ENCODE measurements at places on chromosomes 13 and 19.

- DNase-seq: no peak
Measured at GRCh38 chr13:105991131-105991530, 544.3 kb downstream of the EFNB2 start.

DNA sequence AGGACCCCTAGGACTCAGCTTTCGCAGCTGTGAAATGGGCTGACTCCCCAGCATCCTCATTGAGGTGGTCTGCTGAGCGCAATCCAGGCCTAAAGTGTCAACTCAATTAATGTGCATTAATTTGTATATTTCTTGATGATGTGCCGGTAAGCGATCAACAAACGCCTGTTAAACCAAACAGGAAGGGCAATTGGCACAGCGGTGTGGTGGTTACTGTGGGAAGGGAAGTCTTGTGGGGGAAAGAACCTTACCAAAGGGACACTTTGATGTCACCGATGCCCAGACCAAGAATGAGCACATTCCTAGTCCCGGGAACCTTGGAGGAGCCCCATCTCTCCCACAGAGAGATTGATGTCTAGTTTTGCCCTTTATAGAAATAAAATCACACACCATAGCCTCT is 1.6 kb downstream of the JAK3 start:
- no peak for DNase-seq

DNA sequence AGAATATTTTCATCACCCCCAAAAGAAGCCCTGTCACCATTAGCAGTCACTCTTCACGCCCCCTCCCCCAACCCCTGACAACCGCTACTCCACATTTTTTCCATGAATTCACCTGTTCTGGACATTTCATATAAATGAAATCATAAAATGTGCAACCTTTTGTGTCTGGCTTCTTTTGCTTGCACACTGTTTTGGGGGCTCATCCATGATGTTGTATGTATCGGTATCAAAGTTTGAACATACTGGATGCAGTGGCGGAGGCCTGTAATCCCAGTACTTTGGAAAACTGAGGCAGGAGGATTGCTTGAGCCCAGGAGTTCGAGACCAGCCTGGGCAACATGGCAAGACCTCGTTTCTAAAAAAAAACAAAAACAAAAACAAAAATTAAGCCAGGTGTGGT is 7.2 kb downstream of the GADD45B start:
- DNase-seq: peak; percentile 22

DNA sequence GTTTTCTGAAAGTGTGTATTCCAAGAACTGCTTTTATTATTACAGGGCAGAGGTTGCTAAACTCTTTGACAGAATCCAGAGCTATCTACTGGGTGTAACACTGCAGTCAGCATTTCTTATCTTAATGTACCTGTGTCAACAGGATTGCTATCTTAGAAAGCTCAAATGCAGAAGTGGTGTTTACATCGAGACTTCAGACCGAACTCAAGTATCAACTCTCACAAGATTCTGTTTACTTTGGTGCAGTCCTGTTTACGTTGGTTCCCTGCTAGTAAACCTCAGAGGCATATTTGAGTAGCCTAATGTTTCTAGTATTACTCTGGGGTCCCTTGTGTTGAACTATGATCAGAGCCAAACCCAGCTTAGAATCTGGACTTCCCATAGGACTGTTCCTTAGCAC is 20.5 kb downstream of the SLC15A1 start:
- DNase-seq: no peak

DNA sequence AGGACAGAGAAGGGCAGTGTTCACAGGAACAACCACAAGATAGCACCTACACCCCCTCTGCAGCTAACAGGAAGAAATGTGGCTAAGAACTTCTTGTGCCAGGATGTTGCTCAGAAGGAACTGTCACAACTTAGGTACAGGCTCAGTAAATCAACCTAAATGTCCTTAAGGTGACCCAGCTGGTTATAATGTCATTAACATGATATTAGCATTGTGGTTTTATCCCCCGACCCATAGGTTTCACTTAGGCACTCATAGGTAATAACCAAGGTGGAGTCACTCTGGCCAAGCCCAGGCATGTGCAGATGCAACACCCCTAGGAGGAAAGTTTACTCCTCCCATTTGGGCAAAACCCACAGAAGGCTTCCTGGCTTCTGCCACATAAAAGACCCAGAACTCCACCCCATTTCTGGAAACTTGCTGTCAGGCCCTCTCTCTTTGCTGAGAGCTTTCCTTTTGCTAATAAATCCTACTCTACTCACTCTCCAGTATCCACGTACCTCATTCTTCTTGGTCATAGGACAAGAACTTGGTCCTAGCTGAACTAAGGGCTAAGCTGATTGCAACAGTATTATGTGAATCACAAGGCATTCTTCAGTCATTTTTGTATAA is 951.3 kb downstream of the SLITRK5 start:
- no peak for DNase-seq

DNA sequence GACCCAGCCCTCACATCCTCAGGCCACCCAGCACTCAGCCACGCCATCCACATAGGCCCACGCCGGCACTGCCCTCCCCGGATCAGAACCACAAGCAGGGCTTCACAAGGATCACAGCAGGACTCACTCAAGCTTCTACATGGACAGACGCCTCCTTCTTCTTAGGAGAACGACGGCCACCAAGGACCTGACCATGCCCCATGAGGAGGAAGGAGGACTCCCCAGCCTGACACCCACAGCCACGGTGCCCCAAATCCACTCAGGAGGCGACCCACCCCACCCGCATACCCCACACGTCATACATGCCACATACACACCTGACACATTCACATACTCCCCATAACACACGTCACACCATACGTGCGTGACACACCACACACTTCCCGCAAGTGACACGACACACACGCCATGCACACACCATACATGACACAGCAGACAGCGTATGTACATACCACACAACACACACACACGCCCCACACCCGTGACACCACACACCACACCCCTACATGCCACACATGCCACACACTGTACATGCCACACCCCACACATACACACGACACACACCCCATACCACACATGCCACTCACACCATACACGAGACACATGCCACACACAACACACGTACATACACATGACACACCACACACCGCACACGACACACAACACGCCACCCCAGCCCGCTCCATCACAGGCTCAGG is 50.4 kb downstream of the MLLT1 start:
- DNase-seq: no peak

DNA sequence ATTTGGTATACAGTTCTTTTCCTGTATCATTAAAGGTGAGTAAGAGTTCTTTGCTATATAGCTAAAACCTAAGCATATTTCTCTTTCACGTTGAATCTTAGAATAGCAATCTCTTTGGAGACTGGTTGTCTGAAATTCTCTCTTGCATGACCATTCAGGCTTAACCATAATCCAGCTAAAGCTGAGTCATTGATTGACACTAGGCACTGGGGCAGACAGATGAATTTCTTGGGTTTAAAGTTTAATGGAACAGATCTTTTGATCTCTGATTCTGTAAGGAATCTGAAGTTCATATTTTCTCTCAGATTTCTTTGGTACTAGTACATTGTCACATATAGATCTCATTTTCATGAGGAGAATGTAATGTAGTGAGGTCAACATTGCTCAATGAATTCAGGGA is 397.3 kb upstream of the MIR17HG start:
- DNase-seq: no peak

DNA sequence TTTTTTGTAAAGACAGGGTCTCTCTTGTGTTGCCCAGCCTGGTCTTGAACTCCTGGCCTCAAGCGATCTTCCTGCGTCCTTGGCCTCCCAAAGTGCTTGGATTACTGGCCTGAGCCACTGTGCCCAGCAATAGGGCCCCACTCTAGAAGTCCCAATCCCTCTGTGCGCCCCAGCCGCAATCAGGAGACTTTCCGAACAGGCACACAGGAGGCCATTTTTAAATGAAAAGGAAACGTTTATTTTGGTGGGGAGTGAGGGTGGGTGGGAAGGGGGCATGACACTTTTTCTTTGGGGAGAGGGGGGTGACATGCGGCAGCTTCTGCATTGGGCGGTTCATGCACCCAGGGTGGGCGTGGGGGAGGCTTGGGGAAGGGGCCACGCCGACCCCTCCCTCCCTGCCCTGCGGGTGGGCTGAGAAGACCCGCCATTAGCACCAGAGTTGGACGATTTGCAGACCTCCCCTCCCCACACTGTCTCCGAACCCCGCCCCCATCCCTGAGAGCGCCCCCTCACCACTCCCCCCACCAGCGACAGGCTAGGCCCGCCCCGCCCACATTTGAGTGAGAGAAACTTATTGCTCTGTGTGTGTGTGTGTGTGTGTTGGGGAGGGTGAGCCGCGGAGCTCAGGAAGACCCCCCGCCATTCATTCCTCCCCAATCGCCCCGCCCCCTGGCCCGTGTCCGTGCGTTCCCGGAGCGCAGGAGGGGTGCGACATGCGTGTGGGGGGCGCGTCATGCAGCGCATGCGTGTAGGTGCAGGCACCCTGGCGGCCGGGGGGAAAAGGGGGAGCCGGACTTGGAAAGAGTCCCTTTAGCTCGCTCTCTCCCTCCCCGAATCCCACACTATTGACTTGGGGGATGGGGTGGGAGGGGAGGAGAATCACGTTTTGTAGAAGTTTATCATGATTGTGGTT is 17.2 kb downstream of the KCNC3 start:
- DNase-seq: peak; percentile 78

DNA sequence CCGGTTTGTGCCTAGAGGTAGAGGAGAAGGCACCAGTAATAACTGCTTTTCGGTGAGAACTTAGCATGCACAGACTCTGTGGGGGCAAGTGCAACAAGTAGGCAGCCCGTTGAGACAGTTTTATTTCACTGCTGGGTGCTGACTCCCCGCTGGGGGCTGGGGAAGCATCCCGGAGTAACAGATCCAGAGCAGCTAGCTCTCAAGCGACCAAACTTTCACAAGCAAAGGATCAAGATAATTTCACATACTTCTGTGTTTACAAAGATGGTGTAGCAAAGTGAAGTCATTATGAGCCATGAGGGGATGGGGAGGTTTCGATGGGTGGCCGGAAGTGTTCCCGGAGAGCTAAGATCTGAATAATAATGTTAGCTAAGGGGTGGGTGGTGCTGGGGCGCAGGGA is 2.8 kb downstream of the NACC1 start:
- no peak for DNase-seq

GRCh38 chr19:48668332-48668731 is 4.5 kb downstream of the NTN5 start:
- no peak for DNase-seq

- peak; percentile 9 for DNase-seq
Measured at GRCh38 chr13:43196750-43197370, 173.5 kb downstream of the DNAJC15 start.

GRCh38 chr13:41061914-41062837 is 867 bp downstream of the WBP4 start:
- DNase-seq: peak; percentile 63

DNA sequence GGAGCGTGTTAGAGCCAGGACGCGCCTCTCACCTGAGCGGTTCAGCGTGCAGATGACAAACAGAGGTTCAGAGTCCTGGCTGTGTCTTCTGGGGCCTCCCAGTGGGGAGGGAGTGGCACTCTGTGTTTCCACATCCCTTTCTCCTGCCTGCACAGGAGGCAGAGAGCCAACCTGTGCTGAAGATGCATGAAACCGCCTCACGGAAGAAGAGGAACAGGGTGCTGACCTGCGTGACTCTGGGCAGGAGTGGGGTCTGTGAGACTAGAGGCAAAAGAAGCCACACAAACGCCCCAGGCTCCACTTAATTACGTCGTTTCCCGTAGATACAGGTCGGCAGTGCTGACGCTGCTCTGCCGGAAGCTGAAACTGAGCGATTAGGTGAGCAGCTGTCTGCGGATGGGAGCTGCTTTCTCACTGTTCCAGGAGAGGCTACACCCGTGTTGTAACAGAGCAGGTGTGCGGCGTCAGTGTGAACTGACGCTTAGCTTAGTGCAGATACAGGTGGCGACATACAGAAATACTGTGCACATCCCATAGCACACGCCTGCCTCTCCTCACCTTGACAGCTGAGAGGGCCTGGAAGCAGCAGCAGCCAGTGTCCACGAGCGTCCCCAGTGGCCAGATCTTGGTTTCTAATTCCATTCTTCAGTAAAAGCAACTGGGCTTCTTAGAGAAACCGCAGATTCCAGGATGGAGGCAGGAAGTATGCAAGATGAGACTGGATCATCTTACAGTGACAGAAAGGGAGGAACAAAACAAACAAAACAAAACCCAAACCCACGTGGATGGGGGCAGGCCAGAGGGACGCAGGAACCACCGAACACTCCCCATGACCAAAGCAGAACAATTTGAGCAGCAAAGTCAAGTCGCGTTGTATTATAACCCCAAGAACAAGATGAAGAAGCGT is 37.7 kb upstream of the MCF2L start:
- peak; percentile 97 for DNase-seq

DNA sequence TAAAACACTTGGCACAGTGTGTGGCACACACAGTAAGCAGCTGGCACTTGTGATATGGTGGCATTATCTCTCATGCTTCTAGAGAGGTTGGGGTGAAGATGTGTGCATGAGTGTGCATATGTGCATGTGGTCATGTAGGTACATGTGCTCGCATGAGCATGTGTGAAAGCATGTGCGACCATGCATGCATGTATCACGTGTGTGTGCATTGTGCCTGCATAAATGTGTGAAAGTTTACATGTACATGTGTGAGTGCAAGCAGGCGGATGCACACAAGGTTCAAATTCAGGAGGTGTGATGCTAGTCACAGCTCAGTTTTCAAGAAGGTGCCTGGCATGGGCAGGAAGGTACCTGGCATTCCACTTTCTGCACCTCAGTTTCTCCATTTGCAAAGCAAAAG is 59.0 kb upstream of the UQCRFS1 start:
- DNase-seq: no peak

GRCh38 chr19:42443944-42444398 is 1.2 kb upstream of the CXCL17 start:
- DNase-seq: peak; percentile 89

GRCh38 chr19:3537438-3538240 is 1.3 kb upstream of the TEKTIP1 start:
- no peak for DNase-seq

DNA sequence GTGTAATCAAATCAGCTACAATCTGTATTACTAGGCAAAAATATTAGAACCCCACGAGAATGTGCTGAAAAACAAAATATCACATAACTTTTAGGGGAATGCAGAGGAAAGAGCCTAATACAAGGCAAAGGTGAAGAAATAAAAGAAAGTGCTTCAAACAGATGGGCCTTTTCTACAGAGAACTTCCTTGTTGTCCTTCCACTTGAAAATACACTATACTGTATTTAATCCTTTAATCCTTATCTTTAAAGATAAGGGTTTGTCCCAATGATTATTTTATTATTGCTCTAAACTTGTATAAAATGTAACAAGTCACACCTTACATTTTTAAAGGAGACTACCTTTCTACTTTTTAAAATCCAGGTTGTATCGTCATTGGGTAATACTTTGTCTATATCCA is 296.5 kb downstream of the NDFIP2 start:
- no peak for DNase-seq

Data from NCI-H69 (cell line).